Heart right ventricle (tissue), 16 donors: ENCODE measurements at places on chromosomes 16 and 17.

GRCh38 chr16:84925092-84925772, 86.1 kb downstream of the ZDHHC7 start:
- DNase-seq = peak; percentile 59

- no peak for DNase-seq
Measured at GRCh38 chr17:7831233-7831632, 2.8 kb upstream of the KDM6B start.

GRCh38 chr16:67254801-67255552, 6.2 kb downstream of the SLC9A5 start:
- no peak for DNase-seq

DNA sequence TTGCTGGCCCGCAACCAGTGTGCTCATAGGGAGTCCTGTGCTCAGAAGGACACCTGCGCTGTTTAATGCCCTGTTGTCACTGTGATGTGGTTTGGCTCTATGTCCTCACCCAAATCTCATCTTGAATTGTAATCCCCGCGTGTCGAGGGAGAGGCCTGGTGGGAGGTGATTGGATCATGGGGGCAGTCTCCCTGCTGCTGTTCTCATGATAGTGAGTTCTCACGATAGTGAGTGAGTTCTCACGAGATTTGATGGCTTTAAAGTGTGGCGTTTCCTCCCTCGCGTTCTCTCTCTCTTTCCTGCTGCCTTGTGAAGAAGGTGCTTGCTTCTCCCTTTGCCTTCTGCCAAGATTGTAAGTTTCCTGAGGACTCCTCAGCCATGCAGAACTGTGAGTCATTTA, 66.8 kb downstream of the AKAP1 start:
- DNase-seq = no peak

DNA sequence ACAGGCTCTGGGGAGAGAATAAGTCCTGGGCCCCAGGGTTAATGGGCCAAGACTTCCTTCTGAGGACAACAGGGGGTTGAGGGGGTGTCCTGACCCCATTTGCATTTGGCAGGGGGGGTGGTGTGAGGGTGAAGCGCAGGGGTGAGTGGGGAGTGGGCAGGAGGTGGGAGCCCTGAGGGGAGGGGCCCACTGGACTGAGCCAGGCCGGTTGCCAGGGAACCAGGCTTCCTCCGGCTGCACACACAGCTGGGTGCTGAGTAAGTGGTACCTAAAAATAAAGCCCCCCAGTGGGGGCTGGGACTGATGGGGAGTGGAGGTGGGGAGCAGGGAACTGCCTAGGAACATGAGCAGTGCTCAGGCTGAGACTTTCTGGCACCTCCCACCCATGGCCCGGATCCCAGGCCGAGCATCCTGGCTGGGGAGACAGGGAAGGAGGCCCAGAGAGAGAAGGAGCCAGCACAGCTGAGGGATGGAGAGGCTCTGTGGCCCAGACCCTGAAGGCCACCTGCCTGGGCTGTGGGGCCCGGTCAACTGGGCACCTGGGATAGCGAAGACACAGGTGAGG, 7.5 kb upstream of the RASD1 start:
- DNase-seq = no peak

DNA sequence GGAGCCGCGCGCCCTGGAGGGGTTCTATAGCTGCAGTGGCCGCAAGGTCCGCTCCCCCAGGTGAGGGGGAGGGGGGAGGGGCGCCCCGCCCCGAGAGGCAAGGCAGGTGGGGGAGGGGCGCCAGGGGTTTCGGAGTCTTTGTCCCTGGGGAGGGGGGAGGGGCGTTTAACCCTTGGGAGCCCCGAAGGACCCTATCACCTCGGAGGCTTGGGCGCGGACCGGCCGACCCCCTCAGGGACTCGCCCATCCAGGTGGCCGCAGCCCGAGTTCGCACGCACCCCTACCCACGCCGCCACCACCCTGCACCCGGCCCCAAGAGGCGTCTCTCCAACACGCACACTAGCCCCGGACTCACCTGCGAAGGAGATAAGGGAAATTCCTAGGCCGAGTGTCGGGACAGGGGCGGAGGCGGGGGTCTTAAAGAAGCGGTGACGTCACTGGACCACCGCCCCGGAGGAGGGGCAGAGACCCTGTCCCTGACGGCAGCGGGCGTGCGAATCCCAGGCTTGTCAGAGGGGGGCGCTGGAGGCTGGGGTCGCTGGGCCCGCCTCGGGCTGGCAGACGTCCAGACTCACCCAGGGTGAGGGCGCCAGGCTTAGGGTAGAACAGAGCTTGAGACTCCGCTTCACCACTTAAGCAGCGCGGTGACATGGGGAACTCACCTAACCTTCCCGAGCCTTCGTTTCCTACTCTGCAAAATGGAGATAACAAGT, at the start of gene CLDN6:
TSS of gene CLDN6 (minus strand) at position 390 of the 713 bp plus-strand sequence. CDS start 2,162 bp downstream, outside the sequence.
- DNase-seq = no peak

DNA sequence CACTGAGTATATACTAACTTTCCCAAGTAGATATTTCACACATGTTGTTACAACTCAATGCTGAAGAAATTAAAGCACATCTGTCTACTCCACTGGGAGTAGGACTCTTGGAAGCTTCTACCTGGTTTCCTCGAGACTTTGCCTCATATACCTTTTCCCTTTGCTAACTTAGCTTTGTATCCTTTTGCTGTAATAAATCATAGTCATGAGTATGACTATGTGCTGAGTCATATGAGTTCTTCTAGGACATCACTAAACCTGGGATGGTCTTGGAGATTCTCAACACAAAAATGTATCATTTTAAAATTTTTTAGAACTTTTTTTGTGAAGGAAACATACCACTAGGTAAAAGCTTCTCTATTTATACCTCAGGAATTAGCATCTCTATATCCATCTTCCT, 39.8 kb downstream of the ABCA5 start:
- DNase-seq = no peak

DNA sequence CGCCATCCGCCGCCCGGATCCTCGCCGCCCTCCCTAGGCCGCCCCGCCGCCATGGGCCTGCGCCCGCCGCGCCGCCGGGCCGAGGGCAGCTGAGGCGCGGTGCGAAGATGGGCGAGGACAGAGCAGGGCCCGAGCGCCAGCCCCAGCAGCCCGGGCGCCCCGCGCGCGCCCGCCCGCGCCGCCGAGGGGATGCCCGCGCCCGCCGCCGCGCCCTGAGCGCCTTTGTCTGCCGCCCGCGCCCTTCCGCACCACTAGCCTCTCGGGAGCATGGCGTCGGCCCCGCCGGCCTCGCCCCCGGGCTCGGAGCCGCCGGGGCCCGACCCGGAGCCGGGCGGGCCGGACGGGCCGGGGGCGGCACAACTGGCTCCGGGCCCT, 278 bp downstream of the RAB11FIP3 start:
- DNase-seq = no peak

DNA sequence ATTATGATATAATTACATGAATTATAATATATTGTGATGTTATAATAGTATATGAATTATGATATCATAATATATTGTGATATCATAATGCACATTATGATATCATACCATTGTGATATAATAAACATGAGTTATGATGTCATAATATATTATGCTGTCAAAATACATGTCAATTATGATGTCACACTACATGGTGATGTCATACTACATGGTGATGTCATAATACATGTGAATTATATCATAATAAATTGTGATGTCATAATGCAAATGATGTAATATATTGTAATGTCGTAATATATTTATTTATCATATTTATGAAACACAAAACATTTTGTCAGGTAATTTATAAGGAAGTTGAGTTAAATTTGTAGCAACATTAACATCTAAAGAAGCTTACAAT, 1950.1 kb downstream of the TP53TG3F start:
- DNase-seq = no peak

DNA sequence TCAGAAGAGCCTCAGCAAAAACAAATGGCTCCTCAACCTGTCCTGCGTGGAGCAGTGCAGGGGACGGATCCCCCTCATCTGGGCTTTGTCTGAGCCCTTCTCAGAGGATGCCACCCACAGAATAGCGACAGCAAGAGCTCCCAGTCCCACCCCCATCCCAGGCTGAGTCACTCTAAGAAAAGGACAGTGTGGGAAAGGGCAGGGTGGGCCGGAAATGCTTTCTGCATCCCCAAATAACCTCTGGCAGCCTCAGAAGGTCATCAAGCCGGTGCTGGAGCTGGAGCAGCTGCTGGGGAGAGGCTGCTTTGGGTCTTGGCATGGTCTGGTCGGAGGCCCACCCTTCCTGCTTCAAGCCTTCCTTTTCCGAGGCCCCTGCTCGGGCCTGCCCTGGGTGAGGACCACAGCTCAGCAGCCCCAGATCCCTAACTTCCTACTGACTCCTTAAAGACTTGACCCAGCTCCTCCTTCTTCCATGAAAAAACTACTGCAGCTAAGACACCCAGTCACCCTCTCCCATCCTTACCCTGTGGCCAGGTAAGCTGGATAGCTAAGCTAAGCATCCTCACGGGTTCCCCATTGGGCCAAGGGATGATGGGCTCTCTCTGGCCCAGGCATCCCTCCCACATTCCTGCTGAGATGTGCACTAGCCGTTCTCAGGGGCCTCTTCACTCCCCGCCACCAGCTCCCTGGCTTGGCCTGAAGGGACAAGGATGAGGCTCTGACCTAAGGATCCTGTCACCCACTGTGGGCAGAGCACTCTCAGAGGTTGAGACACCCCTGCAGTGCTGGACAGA, 8.7 kb downstream of the SLC12A4 start:
- peak; percentile 91 for DNase-seq

GRCh38 chr17:55301521-55302406, 37.0 kb downstream of the HLF start:
- no peak for DNase-seq

DNA sequence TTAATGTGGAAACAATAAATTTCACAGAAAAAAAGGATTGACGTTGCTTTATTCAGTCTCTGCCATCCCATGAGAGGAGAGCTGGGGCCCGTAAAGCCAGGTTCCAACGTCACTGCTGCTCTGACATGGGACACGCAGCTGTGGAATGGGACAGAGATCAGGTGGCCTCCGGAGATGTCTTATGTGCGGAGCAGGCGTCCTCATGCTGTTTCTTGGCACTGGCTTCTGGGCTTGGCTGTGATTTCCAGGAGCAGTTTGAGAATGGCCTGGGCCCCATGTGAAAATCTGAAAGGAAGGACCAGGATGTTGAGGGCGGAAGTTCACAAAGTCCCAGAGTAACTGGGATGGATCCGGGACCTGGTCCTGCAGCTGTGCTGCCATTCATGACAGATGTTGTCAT, 32.4 kb downstream of the NDEL1 start:
- no peak for DNase-seq

GRCh38 chr16:56426585-56426984, 1.2 kb upstream of the AMFR start:
- DNase-seq = no peak

DNA sequence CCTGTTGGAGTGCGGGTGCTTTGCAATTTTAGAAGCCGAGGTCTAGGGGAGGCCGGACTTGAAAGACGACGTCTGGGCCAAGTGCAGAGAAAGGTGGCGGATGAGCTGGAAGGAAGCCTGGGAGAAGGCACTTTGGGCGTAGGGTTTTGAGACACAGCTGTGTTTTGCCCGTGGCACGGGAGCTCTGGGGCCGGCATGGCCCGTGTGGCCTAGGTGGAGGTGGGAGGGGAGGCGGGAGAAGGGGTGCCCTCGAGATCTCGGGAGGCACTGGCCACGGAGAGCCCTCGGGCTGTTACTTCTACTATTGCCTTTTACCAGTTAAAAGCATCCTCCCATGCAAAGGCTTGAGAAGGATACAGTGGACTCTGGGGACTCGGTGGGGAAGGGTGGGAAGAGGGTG, 161.9 kb downstream of the FOXL1 start:
- DNase-seq = no peak
